ENCODE measurements at places on chromosomes 4 and X. TPM values are rescaled to one million over a fixed set of nuclear protein-coding genes. Genes with fewer than 3 reads are reported as not detected.

- no peak overlapping the region for H3K27ac ChIP-seq
- no peaks in the 10 kb centered on the region for H3K27me3 ChIP-seq
- H3K4me3 ChIP-seq, result no peak overlapping the region
Measured at GRCh38 chrX:97563531-97564133, 679.9 kb downstream of the RPA4 start.

DNA sequence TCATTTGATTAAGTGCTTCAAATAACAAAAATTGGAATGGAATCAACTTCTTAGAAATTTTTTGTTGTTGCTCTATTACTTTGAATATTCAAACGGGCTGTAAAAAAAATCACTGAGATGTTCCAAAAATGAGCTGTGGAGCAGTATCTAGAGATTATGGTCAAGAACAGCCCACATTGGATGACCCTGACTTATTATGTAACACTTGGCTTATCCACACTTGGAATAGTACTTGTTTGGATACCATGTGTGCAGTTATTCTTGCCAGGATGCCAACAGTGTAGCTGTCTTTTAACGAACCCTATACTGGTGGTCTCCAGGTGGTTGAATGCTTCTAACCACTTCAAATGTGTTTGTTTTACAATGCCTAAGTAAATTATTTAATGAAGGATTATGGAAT, 64.9 kb upstream of the CAMK2D start:
- no peaks in the 10 kb centered on the region for H3K27me3 ChIP-seq
- no peak overlapping the region for H3K27ac ChIP-seq
- DNase-seq, result no peak
- no peaks in the 10 kb centered on the region for H3K4me1 ChIP-seq
- no peaks in the 10 kb centered on the region for H3K36me3 ChIP-seq

- H3K4me3 ChIP-seq, result no peak overlapping the region
Measured at GRCh38 chr4:38309471-38309870, 349.3 kb downstream of the PTTG2 start.

DNA sequence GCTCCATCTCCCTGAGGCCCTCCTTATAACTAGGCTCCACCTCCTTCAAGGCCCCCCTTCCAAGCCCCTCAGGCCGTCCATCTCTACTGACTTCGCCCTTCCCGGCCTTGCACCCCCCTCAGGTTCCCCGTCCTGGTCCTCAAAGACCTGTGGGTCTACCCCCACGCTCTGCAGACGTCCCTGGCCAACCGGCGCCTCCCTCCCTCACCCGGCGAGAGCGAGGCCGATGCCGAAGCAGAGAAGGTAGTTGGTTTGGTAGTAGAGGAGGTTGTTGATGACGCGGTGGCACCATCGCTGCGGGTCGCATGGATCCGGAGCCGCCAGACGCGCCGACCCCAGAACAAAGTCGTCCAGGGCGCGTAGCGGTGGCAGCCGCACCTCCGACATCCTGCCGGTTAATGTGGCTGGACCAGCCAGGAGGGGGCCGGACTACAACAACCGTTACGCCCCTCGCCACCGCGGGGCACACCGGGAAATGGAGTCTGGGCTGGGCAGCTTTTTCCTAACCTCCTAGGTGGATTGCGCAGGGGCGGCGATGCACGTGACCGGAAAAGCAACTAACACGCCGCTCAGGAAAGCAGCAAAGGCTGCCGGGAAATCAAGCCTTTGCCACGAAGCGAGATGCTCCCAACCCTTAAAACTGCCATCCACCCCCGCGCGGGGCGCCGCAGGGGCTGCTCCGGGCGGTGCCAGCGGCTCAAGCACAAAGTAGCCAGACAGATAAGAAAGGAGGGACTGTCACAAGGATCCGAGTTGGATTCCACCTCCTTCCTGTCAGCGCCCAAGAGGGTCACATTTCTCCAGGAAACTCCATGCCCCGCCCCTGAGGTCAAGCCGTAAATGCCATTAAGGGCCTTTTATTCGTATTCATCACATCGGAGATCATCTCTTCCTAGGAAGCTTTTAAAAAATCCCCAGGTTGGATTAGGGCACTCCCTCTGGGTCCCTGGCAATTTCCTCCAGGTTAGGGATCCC, at the start of gene PRAF2:
Gene PRAF2, minus strand, starts transcription at position 402 of the 975 bp plus-strand sequence. Its CDS starts 15 bp downstream, at position 387.
- no peaks in the 10 kb centered on the region for H3K27me3 ChIP-seq
- DNase-seq, result peak; percentile 97
- peaks cover 30% of the 10 kb centered on the region for H3K36me3 ChIP-seq

GRCh38 chr4:54499308-54500074, 158.3 kb upstream of the KIT start:
- peak; percentile 17 for DNase-seq
- no peaks in the 10 kb centered on the region for H3K27me3 ChIP-seq
- H3K27ac ChIP-seq, result no peak overlapping the region
- H3K4me1 ChIP-seq, result no peaks in the 10 kb centered on the region
- H3K4me3 ChIP-seq, result no peak overlapping the region
- H3K36me3 ChIP-seq, result no peaks in the 10 kb centered on the region

- H3K4me1 ChIP-seq, result peaks cover 33% of the 10 kb centered on the region
- H3K36me3 ChIP-seq, result no peaks in the 10 kb centered on the region
- no peak overlapping the region for H3K4me3 ChIP-seq
Measured at GRCh38 chr4:110638089-110638746, 15.3 kb upstream of the PITX2 start.

DNA sequence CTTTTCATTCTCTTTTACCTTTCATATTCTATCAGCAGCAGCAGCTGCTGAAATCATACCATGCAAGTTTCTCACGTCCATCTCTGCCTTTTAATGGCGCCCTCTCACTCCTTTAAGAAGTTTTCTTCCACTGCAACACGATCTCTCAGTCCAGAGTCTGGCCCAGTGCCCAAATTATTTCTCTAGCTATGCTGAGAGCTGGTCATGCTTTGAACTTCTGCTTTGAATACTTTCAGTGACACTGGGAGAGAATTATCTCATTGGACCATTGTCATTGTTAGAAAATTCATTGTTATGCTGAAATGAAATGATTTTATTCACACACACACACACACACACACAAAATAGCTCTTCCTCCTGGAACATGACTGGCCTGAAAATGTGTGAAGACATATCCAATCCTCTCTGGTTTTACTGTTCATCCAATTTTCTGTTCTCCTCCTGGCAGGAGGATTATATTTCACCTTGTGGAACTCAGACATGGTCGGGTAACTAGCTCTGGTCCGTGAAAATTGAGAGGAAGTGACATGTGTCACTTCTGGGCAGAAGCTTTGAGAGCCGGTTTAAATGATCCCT, 1.3 kb upstream of the PDHA1 start:
- DNase-seq, result no peak
- H3K27me3 ChIP-seq, result no peaks in the 10 kb centered on the region
- H3K4me1 ChIP-seq, result peaks cover 13% of the 10 kb centered on the region
- peaks cover 3% of the 10 kb centered on the region for H3K36me3 ChIP-seq
- no peak overlapping the region for H3K27ac ChIP-seq

GRCh38 chr4:32477518-32477917, 1757.3 kb downstream of the PCDH7 start:
- no peaks in the 10 kb centered on the region for H3K36me3 ChIP-seq
- no peak for DNase-seq
- H3K4me3 ChIP-seq, result no peak overlapping the region
- H3K4me1 ChIP-seq, result no peaks in the 10 kb centered on the region
- no peak overlapping the region for H3K27ac ChIP-seq
- no peaks in the 10 kb centered on the region for H3K27me3 ChIP-seq

GRCh38 chr4:124329134-124329533, 383.4 kb downstream of the ANKRD50 start:
- no peak for DNase-seq
- no peak overlapping the region for H3K4me3 ChIP-seq
- H3K27ac ChIP-seq, result no peak overlapping the region
- no peaks in the 10 kb centered on the region for H3K27me3 ChIP-seq
- H3K4me1 ChIP-seq, result no peaks in the 10 kb centered on the region

- DNase-seq, result no peak
- no peak overlapping the region for H3K27ac ChIP-seq
- no peaks in the 10 kb centered on the region for H3K36me3 ChIP-seq
- no peak overlapping the region for H3K4me3 ChIP-seq
- peaks cover 8% of the 10 kb centered on the region for H3K27me3 ChIP-seq
Measured at GRCh38 chr4:79959652-79960051, 113.4 kb downstream of the ANTXR2 start.

GRCh38 chr4:80173401-80173800, 23.9 kb upstream of the PRDM8 start:
- H3K27ac ChIP-seq, result no peak overlapping the region
- H3K4me3 ChIP-seq, result no peak overlapping the region
- no peaks in the 10 kb centered on the region for H3K27me3 ChIP-seq
- DNase-seq, result no peak
- no peaks in the 10 kb centered on the region for H3K36me3 ChIP-seq

- no peaks in the 10 kb centered on the region for H3K27me3 ChIP-seq
- no peak overlapping the region for H3K27ac ChIP-seq
- no peak overlapping the region for H3K4me3 ChIP-seq
- no peaks in the 10 kb centered on the region for H3K4me1 ChIP-seq
- peaks cover 11% of the 10 kb centered on the region for H3K36me3 ChIP-seq
- peak; percentile 4 for DNase-seq
Measured at GRCh38 chr4:39228377-39228776, 46.0 kb downstream of the WDR19 start.

GRCh38 chr4:98480535-98480934, 177.9 kb downstream of the TSPAN5 start:
- DNase-seq, result no peak
- H3K27me3 ChIP-seq, result no peaks in the 10 kb centered on the region
- H3K4me1 ChIP-seq, result peaks cover 3% of the 10 kb centered on the region
- no peak overlapping the region for H3K27ac ChIP-seq
- peaks cover 6% of the 10 kb centered on the region for H3K36me3 ChIP-seq

DNA sequence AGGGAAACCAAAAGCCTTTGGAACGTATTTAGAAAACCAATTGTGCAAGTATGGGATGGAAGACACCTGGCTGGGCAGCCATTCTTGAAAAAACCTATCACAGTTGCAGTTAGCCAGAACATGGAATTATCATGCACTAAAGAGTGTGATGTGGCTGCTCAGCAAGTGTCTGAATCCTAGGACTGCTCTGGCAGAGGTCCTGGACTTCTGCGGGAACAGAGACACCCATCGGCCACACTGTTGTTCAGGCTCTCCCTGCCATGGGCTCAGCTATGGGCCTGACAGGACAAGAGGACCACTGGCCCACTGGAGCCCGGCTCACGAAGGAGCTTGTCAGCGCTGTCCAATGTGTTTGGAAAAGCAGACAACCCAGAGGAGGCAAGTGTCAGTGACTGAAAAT, 115.7 kb upstream of the GPC4 start:
- no peaks in the 10 kb centered on the region for H3K4me1 ChIP-seq
- H3K27ac ChIP-seq, result no peak overlapping the region
- H3K27me3 ChIP-seq, result no peaks in the 10 kb centered on the region
- no peaks in the 10 kb centered on the region for H3K36me3 ChIP-seq
- H3K4me3 ChIP-seq, result no peak overlapping the region

DNA sequence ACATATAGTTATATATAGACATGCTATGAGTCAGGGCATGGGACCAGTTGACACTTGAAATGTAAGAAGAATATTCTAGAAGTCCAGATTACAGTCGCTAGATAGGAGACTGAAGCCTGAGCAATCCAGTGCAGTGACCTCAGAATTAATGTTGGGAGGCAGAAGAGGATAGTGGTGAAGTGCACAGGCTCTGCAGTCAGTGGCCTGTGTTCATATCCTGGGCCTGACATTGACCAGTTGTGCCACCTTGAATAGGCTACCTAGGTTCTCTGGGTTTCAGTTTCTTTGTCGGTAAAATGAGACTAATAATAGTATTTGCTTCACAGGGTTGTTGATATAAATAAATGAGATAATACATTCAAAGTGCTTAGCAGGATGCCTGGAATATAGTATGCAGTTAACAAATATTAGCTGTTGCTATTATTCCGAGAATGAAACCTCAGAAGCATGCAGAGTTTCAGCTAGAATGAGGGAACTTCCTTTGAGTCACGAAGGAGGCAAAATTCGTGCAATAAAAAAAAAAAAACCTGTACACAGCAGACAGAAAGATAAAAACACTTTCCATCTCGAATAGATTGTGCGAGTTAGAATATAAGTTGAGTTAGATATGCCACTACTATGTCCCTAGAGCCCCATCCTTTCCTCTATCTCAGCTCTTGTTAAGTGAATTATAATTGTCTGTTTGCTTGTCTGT, 4.0 kb upstream of the SH2D1A start:
- DNase-seq, result no peak
- H3K27ac ChIP-seq, result no peak overlapping the region
- no peaks in the 10 kb centered on the region for H3K4me1 ChIP-seq
- H3K4me3 ChIP-seq, result no peak overlapping the region
- no peaks in the 10 kb centered on the region for H3K36me3 ChIP-seq

GRCh38 chrX:38816155-38816554, 14.9 kb downstream of the MID1IP1 start:
- H3K27ac ChIP-seq, result no peak overlapping the region
- H3K4me3 ChIP-seq, result no peak overlapping the region
- no peaks in the 10 kb centered on the region for H3K27me3 ChIP-seq
- no peak for DNase-seq
- H3K4me1 ChIP-seq, result no peaks in the 10 kb centered on the region
- no peaks in the 10 kb centered on the region for H3K36me3 ChIP-seq

DNA sequence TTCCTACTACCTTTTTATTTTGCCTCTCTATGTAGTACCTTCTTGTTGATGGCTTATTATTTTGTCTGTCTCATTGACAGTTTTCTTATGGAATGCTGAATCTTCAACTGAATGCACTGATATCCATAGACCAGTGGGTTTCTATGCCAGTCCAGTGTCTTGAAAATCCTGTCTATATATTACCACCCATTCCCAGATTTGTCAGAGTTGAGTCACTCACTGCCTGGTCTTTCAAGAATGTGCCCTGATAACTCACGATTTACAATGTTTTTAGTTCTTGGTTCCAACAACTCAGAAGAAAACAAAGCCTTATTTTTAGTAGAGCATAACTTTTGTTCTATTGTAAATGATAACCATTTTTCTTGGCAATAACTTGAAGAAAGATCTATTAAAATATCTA, 606.0 kb upstream of the PITX2 start:
- H3K27ac ChIP-seq, result no peak overlapping the region
- H3K36me3 ChIP-seq, result no peaks in the 10 kb centered on the region
- DNase-seq, result no peak
- no peaks in the 10 kb centered on the region for H3K4me1 ChIP-seq
- no peaks in the 10 kb centered on the region for H3K27me3 ChIP-seq

GRCh38 chrX:71556036-71556435, 22.2 kb upstream of the GCNA start:
- DNase-seq, result no peak
- H3K4me1 ChIP-seq, result no peaks in the 10 kb centered on the region
- H3K27me3 ChIP-seq, result no peaks in the 10 kb centered on the region
- H3K4me3 ChIP-seq, result no peak overlapping the region
- H3K27ac ChIP-seq, result no peak overlapping the region

Gene MAP3K15
- total RNA-seq, result 0.55 TPM

Gene KIAA1210
- 2.1 TPM for total RNA-seq

Gene FAM47A
- total RNA-seq, result not detected

Gene SSX2B
- not detected for total RNA-seq

Gene SH2D1A
- total RNA-seq, result 0.33 TPM

Gene ZCCHC18
- total RNA-seq, result 7.8 TPM

Gene CDKL5
- total RNA-seq, result 15.3 TPM

Gene USP17L11
- total RNA-seq, result not detected

Gene COL4A5
- 119 TPM for total RNA-seq

Gene STBD1
- total RNA-seq, result 0.94 TPM
